ENCODE measurements at places on chromosomes 12 and 14. TPM values are rescaled to one million over a fixed set of nuclear protein-coding genes. Genes with fewer than 3 reads are reported as not detected.

DNA sequence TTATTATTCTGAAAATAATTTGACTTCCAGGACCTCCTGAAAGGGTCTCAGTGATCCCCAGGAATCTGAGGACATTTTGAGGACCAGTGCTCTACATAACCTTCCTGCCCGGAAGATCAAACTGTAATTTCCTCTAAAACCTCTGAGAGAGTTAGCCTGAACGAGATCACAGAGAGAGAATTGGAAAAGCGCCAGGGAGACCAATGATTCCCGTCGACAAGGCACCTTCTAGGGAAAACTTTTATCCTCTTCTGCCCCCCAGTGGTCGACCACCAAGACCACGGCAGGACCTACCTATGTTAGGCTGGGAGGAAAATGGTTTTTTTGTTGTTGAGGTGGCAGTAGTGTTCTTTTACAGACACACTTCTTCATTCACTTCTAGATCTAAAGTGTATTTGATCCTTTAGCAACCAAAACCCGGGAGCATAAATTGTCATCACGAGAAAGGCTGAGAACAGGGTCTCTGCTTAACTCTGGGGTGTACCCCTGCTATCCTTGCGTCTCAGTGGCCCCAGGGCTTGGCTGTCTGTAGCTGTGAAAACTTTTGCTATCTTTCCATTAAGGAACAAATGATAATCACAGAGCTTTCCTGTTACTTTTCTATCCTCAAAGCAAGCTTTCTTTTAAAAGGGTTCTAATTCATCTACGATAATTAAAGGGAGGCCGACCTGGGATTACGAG, 62.9 kb upstream of the NID2 start:
- peaks cover 3% of the 10 kb centered on the region for H3K4me1 ChIP-seq
- H3K27ac ChIP-seq, result peak overlapping the region; percentile 28
- H3K36me3 ChIP-seq, result no peaks in the 10 kb centered on the region
- DNase-seq, result peak; percentile 54

- no peaks in the 10 kb centered on the region for H3K27me3 ChIP-seq
- no peak overlapping the region for H3K27ac ChIP-seq
- DNase-seq, result no peak
- no peaks in the 10 kb centered on the region for H3K4me1 ChIP-seq
Observed at GRCh38 chr12:24400533-24400932, 451.1 kb upstream of the SOX5 start.

DNA sequence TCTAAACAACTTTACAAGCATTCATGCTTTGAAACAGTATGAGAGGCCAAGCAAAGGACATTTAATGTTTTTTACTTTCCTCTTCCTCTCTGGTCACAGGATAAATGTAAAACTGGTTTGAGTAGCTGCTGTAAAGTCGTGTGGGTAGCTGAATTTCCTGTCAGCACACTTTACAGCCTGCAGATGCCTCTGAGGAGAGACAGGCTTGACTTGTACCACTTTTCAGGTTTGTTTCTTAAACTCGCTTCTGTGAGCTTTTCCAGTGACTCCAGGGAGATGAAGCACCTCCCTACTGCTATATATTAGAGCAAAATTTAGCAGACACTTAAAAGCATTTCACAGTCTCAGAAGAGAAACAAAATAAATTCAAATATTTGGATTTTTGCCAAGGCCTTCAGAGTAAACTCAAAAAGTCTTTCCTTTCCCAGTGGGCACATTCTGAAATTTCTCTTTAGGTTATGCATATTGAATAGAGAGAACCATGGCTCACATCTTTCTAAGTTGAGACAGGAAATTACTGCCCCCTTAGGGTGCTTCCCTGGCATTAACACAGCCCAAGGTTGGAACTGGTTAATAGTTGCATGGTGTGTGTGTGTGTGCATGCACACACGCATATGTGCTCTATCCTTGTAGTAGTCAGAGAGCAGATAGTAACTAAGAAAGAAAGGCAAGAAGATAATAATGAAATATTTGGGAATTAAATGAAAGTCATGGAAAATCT, 557.3 kb upstream of the MIS18BP1 start:
- H3K36me3 ChIP-seq, result no peaks in the 10 kb centered on the region
- no peak for DNase-seq
- H3K27ac ChIP-seq, result no peak overlapping the region
- no peak overlapping the region for H3K4me3 ChIP-seq

KCNA1 gene
- not detected for total RNA-seq

GRCh38 chr12:121001841-121002483, 14.3 kb downstream of the C12orf43 start:
- H3K4me3 ChIP-seq, result no peak overlapping the region
- no peak for DNase-seq
- H3K36me3 ChIP-seq, result peaks cover 54% of the 10 kb centered on the region
- peaks cover 4% of the 10 kb centered on the region for H3K27me3 ChIP-seq

GRCh38 chr14:104334424-104335161, 196.2 kb downstream of the KIF26A start:
- no peak overlapping the region for H3K27ac ChIP-seq
- no peaks in the 10 kb centered on the region for H3K36me3 ChIP-seq
- DNase-seq, result no peak
- H3K27me3 ChIP-seq, result peaks cover 12% of the 10 kb centered on the region
- no peaks in the 10 kb centered on the region for H3K4me1 ChIP-seq
- H3K4me3 ChIP-seq, result no peak overlapping the region

RNU4-1 gene
- 1,630 TPM for total RNA-seq

DNA sequence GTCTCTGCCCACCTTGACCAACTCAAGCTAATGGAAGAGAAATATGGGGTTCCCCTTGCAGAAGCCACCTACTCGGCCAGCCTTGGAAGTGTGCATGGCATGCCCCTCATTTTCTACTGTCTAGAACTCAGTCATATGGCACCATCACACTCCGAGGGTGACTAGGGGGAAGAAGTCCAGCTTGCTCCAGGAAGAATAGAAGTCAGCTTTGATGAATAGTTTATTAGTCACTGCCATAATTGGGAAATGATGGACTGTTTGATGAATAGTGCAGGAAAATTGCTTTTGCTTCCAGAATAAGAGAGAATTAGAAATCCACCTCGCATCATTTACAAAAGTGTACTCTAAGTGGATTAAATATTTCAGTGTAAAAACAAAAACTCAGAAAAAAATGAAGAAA, 1030.6 kb downstream of the VRK1 start:
- H3K4me1 ChIP-seq, result no peaks in the 10 kb centered on the region
- H3K27me3 ChIP-seq, result peaks cover 8% of the 10 kb centered on the region
- no peak overlapping the region for H3K4me3 ChIP-seq
- no peak for DNase-seq

- no peak for DNase-seq
- H3K4me3 ChIP-seq, result no peak overlapping the region
- no peaks in the 10 kb centered on the region for H3K36me3 ChIP-seq
- H3K4me1 ChIP-seq, result peaks cover 25% of the 10 kb centered on the region
- H3K27ac ChIP-seq, result no peak overlapping the region
Observed at GRCh38 chr14:101707863-101708620, 53.5 kb upstream of the PPP2R5C start.

- H3K4me3 ChIP-seq, result no peak overlapping the region
- H3K4me1 ChIP-seq, result no peaks in the 10 kb centered on the region
- H3K27ac ChIP-seq, result no peak overlapping the region
- no peaks in the 10 kb centered on the region for H3K36me3 ChIP-seq
- H3K27me3 ChIP-seq, result peaks cover 20% of the 10 kb centered on the region
- no peak for DNase-seq
Observed at GRCh38 chr12:24952389-24952788, 3.5 kb upstream of the BCAT1 start.

PIK3C2G gene
- total RNA-seq, result not detected

SAMD15 gene
- total RNA-seq, result 0.23 TPM

GRCh38 chr12:49160399-49160798, 28.5 kb downstream of the TUBA1A start:
- H3K36me3 ChIP-seq, result no peaks in the 10 kb centered on the region
- H3K4me3 ChIP-seq, result no peak overlapping the region
- no peak for DNase-seq
- H3K27ac ChIP-seq, result no peak overlapping the region

DNA sequence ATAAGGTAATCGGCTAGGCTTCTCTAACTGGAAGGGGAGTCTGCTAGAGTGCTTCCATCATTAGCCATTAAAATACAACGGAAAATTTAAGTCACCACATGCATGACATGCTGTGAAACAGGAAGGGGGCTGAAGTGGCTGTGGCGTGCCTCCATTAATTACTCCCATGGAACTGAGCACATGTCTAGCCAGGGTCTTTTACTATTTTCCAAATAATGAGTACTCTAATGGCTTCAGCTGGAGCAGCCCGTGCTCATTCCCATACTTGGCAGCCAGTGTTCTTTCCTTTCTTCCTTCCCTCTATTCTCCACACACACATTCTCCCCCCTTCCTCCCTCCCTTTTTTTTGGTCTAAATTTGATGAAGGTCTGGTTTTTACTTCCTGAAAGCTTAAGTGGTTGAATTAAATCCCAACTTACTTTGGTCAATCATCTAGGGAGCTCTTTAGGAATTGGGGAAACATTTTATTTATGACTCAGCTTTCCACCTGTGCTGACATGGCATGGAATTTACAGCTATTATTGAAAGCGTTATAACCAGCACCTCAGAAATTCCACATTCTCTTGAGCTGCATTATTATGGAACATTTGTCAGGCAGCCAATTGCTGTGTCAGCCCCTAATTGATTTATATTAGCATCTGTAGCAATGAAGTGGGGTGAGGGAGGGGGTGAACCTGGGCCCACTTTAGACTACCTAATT, 72.3 kb downstream of the LRIG3 start:
- no peaks in the 10 kb centered on the region for H3K4me1 ChIP-seq
- no peak overlapping the region for H3K4me3 ChIP-seq
- DNase-seq, result no peak
- H3K27me3 ChIP-seq, result no peaks in the 10 kb centered on the region
- H3K27ac ChIP-seq, result no peak overlapping the region

GRCh38 chr14:32332415-32333316, 3.6 kb downstream of the AKAP6 start:
- H3K4me3 ChIP-seq, result no peak overlapping the region
- no peaks in the 10 kb centered on the region for H3K36me3 ChIP-seq
- H3K27me3 ChIP-seq, result no peaks in the 10 kb centered on the region

DNA sequence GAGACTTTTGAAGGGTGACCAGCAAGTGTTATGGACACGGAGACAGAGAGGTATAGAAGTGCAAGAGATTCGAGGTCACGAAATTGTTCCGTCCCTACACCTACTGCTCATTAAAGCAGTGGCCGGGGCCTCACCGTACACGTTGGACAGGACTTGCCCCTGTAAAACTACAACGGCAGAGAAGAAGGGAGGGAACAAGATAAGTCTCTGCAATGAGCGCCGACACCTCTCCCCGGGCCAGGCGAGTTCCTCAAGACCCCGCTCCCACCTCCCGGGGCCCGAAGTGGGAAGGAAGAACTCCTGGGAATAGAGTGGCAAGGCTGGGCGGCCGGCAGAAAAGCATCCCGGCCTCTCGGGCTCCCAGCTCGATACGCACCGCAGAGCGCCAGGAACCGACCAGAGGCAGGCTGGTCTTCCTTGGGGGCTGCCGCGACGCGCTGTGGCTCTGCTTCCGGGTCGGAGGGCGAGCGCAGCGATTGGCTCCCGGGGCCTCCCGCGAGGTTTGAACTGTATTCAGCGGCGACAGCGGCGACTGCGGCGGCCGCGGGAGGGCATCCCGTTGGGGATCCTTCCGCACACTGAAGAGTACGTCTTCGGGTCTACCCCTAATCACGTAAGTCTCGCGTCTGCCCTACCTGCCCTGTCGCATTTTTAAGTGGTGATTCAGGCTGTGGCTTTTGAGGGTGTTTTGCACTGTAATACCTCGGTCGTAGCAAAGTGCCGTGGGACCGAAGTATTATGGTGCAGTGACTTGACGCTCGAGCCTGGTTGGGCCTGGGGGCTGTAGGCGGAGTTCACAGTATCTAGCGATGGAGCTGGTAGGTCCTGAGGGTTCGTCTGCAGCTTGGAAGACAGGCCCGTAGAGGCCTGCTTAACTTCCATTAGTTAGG, at the start of the genes NUP37 and PARPBP:
Gene NUP37 (minus strand): TSS at position 441 of the 890 bp plus-strand sequence. CDS start 1,596 bp downstream, outside the sequence.
Gene PARPBP (plus strand): TSS at position 510 of the 890 bp plus-strand sequence. CDS start 3,706 bp downstream, outside the sequence.
- H3K4me1 ChIP-seq, result peaks cover 22% of the 10 kb centered on the region
- H3K27ac ChIP-seq, result peak within 1 kb of the TSS; percentile 78
- peak within 1 kb of the TSS; percentile 81 for H3K4me3 ChIP-seq
- peak; percentile 90 for DNase-seq
- H3K27me3 ChIP-seq, result no peaks in the 10 kb centered on the region

DNA sequence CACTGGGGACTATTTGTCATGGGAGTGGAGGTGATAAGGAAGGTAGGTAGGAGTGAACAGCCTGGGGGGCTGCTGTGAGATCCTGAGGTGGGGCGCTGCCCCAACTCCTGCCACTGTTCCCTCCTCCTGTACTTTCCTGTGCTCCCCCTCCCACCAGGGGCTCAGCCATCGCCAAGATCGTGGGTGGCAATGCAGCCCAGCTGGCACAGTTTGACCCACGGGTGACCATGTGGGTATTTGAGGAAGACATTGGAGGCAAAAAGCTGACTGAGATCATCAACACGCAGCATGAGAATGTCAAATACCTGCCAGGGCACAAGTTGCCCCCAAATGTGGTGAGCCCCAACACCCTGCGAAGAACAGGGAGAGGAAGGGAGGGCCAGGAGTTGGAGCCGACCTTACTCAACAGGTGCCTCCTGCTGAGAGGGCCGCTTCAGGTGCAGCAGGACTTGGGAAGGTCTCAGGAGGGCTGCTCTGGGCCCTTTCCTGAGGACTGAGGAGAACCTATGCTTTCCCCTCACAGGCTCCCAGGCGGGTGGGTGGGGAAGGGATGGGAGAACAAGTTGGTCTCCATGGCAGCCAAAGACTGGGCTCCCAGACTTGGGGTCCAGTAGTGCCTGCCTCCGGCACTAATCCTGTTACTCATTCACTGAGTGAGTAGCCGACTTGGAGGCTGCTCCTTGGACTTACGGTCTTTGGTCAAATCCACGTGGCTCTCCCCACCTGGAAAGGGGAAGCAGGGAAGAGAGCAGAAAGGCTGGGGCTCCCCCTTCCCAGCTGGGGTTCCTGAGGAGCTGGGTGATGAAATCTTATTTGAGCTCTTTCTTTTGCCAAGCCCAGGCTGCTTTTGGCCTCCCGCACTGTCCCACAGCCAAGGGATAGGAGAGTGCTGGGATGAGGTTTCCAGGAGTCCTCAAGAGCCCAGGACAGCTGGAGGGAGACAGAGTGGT, 884 bp downstream of the GPD1 start:
- peaks cover 41% of the 10 kb centered on the region for H3K4me1 ChIP-seq
- no peak overlapping the region for H3K4me3 ChIP-seq
- DNase-seq, result no peak
- H3K27me3 ChIP-seq, result no peaks in the 10 kb centered on the region

TEX52 gene
- not detected for total RNA-seq

GRCh38 chr12:121383601-121384021, 16.3 kb upstream of the RNF34 start:
- no peaks in the 10 kb centered on the region for H3K36me3 ChIP-seq
- H3K4me3 ChIP-seq, result no peak overlapping the region
- no peak overlapping the region for H3K27ac ChIP-seq
- H3K27me3 ChIP-seq, result no peaks in the 10 kb centered on the region

GARIN6 gene
- not detected for total RNA-seq

GRCh38 chr14:95359994-95360826, 40.5 kb upstream of the CLMN start:
- H3K4me3 ChIP-seq, result no peak overlapping the region
- H3K27ac ChIP-seq, result no peak overlapping the region
- H3K27me3 ChIP-seq, result peaks cover 21% of the 10 kb centered on the region
- DNase-seq, result no peak

OVCH1 gene
- total RNA-seq, result 0.25 TPM

DNA sequence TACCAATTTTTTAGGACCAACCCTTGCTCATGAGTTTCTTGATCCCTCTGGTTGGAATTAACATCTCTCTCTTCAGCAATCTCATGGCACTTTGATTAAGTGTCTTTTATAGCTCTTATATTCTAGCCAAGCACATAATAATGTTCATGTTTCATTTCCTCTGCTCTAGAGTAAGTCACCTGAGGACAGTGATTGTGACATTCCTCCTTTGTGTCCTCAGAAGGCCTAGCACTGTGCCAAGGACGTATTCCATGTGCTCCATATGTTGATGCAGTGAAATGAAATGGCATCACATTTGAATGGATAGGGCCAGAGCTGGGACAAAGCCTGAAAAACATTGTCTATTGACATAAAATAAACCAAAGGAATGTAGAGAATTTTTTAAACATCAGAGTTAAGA, 322.8 kb upstream of the PRICKLE1 start:
- H3K27me3 ChIP-seq, result no peaks in the 10 kb centered on the region
- no peak for DNase-seq
- H3K36me3 ChIP-seq, result no peaks in the 10 kb centered on the region
